ENCODE measurements at places on chromosomes 3 and 15.

GRCh38 chr3:33717616-33717865 is 513 bp downstream of the CLASP2 start:
- DNase-seq: peak; percentile 73

DNA sequence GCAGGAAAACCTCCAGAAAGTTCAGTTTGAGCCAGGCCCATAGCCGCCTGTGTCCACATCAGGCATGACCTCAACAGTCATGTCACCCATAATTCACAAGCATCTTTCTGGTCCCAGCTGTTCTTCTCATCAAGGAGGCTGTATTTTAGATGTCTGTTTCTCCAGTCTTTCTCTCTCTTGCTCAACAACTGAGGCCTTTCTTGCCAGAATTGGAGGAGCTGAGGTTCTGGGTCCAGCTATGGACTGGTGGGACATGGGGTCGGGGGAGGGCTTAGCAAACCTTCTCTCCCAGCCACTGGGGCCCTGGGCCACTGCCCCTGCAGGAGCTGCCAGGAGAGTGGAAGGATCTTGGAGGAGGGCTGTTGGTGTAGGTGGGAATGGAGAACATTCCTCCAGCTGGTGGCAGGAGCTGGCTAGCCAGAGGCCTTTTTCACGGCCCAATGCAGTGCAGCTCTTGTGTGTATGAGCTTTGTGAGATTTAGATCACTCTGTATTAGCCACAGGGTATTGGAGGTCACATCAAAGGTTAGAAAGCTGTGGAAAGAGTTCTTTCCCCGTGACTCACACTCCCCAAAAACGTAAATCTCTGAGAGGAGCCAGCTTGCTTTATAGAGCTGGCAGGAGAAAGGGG is 23.5 kb downstream of the MAGEF1 start:
- peak; percentile 84 for DNase-seq

DNA sequence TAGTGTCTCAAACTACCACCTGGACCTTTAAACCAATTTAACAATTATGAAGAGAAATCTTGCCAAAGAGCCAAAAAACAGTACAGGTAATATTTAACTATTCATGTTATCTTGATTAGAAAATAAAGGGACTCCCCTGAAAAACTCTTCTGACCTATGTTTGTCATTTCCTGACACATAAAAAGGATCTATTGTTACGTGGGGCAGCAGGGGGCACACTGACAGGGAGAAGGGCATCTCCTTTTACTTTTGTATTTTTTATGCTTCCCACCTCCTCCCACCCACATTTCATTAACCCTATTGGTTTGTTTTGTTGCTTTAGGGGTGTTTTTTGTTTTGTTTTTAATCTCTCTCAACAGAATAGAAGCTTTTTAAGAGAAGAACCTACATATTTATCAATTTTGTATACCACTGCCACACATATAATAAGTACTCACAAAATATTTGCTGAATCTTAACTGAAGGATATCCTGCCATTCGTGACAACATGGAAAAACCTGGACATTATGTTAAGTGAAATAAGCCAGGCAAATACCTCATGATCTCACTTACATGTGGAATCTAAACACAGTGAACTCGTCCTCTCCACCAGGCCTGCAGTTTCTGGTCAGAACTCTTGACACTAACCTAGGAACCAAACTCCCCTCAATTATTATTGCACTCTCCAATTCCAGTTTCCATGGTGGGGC is 17.7 kb downstream of the STAG1 start:
- DNase-seq: no peak

- DNase-seq: peak; percentile 37
Observed at GRCh38 chr3:50242851-50243542, 7.0 kb downstream of the GNAI2 start.

DNA sequence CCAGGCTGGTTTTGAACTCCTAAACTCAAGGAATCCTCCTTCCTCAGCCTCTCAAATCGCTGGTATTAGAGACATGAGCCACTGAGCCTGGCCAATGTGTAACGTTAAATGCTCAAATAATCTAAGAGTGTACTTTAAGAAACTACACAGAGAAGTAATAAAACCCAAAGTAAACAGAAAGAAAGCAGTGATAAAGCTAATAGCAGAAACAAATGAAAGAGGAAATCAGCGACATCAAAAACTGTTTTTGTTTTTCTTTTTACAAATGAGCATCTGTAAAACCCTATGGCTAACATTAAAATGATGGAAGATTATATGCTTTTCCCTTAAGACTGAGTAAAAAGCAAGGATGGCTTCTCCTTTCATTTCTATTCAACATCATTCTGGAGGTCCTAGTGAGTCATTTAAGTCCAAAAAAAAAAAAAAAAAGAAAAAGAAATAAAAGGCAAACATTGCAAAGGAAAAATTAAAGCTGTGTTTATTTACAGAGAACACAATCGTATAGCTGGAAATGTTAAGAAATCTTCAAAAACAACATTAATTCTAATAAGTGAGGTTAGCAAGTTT is 36.8 kb upstream of the FNDC3B start:
- no peak for DNase-seq

DNA sequence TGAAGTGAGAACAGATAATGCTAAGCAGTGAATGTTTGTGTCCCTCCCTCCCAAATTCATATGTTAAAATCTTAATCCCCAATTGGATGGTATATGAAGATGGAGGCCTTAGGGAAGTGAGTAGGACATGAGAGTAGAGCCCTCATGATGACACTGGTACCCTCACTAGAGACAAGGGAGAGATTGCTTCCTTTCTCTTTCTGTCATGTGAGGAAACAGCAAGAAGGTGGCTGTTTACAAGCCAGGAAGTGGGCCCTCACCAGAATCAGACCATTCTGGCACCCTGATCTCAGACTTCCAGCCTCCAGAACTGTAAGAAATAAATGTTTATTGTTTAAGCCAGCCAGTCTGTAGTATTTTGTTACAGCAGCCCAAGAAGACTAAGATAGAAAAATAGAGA is 209.5 kb downstream of the SATB1 start:
- no peak for DNase-seq

DNA sequence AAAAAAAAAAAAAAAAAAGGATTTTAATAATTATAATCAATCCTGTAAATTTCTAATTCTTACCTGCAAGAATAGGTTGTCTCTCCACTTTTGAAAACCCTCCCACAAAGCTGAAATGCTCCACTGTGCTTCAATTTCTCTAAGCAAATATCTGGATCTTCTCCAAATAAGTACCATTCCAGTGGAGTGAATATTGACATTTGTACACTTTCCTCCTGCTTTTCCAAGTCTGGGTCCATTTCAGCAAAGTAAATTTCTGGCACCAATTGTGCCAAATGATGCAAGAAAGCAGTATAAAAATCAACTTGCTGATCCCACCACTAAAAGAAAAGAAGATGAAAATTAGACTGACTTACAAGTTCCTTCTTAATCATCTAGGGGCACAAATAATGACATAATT is 19.9 kb downstream of the UBR1 start:
- peak; percentile 47 for DNase-seq

DNA sequence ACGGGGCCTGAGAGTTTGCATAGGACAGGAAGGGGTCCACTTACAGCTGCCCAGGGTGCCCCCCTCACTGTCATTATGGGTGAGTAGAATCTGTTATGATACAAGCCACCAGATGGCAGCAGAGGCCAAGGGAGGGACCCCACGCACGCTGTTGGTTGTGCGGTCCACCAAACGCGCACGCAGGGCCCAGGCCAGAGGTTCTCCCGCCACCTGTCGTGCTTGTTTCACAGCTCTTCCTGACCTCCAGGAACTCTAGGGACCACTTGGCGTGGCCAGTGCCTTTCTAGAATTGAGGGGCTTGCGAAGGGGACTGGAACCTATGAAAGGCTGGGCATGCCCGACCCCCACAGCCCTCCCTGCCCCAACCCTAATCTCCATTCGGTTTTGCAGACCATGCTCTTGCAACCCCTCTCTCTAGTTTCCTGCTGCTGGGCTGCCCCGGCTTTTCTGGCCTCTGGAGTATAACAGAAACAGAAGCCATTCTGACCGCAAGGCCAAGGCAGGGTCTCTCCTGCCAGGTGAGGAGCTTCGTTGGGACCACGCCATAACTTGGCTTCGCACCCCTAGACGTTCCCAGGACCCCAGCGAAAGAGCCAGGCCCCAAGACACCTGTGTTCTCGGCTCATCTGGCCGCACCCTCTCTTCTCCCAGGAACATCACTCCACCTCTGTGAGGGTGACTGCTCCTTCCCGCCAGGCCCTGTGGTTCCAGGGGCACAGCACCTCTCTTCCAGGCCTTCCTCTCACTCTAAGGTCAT is 46.0 kb downstream of the ALDH1L1 start:
- DNase-seq: peak; percentile 88

DNA sequence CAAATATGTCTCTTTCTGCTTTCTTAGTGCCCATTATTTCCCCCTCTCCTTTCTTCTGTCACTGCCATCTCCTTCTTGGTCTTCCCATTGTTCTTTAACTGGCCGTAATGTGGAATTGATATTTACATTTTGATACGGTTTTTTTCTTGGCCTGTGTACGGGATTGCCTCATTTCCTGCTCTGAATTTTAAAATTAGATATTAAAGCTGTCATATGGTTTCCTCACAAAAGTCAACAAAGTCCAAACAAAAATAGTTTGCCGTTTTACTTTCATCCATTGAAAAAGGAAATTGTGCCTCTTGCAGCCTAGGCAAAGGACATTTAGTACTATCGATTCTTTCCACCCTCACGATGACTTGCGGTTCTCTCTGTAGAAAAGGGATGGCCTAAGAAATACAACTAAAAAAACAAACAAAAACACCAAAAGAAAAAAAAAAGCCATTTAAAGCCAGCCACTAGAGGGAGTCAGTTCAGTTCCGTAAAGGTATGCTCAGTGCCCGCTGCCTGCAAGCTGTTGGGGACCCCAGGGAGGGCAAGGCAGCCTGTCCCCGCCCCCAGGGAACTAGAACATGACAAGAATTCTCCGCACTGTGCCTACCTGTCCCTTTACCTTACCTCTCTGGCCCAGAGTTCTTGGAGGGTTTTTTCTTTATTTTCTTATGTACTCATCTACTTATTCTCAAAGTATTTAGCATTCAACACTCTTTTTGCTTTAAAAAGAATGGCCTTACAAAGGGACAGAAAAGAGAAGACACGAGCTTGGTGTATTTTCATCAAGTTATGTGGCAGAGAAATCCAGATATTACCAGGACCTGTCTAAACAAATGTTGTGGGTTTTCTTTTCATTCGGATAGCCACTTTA is 30.0 kb upstream of the NR2E3 start:
- DNase-seq: peak; percentile 75

- no peak for DNase-seq
Observed at GRCh38 chr3:139218046-139218445, 125.8 kb upstream of the MRPS22 start.

DNA sequence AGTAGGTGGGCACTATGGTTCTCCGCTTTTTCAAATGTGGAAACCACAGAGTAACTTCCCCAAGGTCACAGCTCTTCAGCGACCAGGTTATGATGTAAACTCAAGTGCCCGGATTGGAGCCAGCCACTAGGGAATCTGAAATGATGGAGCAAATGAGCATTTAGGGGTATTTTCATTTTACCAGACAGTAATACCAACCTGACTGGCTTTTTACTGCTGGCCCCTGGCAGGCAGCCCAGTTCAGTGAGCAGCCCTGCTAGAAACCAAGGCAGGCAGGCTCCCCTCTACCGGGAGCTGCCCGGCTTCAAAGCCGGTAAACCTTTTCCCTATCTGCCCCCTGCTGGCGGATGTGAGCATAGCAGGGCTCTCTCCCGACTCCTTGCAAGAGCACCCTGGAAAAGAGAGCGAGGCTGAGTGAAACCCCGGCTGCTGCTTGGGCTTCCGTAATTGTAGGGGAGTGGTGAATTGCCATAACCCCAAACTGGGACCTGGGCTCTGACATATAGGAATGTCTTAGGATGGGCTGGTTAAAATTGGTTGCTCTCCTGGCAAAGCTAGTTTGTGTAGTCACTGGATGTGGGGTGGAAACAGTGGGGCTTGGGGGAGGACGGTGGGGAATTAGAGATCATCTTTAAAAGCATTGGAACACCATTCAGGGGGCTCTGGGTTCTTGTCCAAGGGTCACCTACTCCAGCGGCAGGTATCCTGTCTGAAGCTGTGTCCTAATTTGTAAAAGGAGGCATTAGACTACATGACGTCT is 98.0 kb upstream of the TNFAIP8L3 start:
- DNase-seq: peak; percentile 89

- DNase-seq: no peak
Observed at GRCh38 chr15:26157081-26157480, 294.0 kb upstream of the ATP10A start.

DNA sequence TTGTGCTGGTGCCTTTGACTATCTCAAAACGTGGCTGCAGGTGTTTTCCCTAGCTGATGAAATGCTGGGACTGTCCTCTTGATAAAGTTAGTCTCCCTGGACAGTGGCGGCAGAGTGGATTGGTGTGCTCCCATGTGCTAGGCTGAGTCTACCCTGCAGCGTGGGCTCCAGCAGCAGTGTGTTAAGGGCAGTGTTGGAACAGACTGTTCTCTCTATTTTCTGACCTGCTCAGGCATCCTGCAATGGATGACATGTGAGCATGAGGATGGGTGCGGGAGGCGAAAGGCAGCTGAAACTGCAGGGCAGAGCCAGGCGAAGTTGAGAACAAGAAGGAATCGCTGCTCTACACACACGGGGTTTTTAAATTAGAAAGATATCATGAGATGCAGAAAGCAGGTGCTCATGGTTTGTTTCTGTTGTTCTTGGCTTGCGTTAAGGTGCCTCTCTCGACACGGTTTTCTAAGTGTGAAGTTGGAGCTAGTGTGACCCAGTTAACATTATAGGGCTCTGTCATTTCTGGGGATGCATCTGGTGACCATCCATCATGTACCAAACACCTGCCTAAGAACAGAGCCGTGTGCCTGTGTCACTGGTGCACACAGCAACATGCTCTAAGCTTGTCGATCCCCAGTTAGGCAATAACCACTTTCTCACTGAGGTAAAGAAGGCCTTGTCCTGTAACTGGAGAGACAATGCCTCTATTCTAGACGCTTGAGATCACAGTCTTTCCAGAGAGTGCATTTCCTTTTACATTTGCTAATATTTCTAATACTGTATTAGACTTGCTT is 44.3 kb downstream of the SLCO3A1 start:
- DNase-seq: no peak

DNA sequence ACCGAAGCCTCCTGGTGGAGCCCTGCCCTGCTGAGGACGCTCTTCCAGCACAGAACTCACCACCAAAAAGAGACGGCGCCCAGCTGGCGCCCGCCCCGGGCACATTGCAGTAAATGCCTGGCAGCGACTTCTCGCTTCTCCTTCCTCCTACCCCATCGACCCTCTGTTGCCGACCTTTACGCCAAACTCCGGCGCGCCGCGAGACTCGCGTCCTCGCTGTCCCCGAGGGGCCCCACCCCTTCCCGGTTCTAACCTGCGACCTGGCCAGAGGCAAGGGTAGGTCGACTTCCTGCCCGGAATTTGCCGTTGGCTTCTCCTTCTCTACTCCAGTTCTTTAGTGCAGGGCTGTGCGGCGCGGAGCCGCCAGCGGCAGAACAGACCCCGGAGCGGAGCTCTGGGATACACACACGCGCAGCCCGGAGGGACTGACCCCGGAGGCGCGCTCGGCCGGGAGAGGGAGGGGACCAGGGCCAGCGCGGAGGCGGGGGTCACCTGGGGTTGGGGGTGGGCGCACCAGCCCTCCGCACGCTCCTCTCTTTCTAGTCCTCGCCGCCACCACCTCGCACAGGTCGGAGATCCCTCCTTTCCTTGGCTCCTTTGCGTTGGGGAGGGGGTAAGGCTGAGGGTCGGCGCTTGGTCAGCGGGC is 226.6 kb upstream of the AZI2 start:
- DNase-seq: peak; percentile 20

GRCh38 chr3:133644768-133645167 is 17.0 kb downstream of the TOPBP1 start:
- DNase-seq: peak; percentile 16

GRCh38 chr15:25766417-25766816 is 96.7 kb downstream of the ATP10A start:
- DNase-seq: no peak

- DNase-seq: no peak
Observed at GRCh38 chr15:75872403-75872990, 29.2 kb downstream of the UBE2Q2 start.

GRCh38 chr3:52854013-52854412 is 19.2 kb upstream of the MUSTN1 start:
- DNase-seq: no peak

Measured in GM03348 (cell line).